ENCODE measurements at places on chromosomes 2 and 18.

- DNase-seq = no peak
Observed at GRCh38 chr2:1968988-1969700, 224.8 kb upstream of the PXDN start.

- DNase-seq = peak; percentile 57
Observed at GRCh38 chr18:74243127-74243526, 48.6 kb downstream of the CYB5A start.

DNA sequence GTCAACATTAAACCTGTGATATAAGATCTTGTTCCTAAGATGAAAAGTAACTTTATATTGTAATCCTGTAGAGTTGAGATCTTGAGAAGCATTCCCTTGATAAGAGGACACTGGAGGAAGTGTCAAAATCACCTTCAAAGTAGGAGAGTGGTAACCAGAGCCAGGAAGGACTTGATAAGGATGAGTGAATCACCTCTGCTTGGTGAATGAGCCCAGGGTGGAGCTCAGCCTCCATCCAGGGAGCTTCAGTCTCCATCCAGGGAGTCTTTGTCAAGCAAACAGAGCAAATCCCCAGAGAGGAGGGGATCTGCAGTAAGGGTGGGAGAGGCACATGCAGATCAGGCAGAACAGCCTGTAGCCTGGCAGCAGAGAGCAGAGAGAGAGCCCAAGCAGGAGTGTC, 167.1 kb upstream of the SIX2 start:
- no peak for DNase-seq

- no peak for DNase-seq
Observed at GRCh38 chr2:31762085-31762484, 181.3 kb upstream of the SRD5A2 start.

GRCh38 chr2:172339371-172340010, 87.9 kb upstream of the ITGA6 start:
- DNase-seq = no peak

DNA sequence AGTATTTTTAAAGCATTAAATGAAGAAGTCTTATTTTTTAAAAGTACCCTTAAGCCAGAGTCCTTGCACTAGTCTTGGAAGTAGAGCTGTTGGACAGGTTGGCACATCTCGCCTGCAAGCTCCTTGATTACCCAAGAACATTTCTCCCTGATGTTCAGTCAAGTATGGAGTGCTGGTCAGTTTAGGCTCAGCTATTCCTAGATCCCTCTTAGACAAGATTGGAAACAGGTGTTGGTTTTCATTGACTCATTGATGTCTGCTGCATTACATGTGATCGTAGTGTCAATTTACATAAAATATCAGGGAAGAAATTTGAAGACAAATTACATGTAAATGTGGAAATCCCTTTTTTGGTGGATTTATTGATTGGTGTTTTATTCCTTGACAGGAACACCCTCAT, 170.4 kb downstream of the ZNF407 start:
- no peak for DNase-seq

GRCh38 chr2:155714983-155715382, 617.5 kb downstream of the NR4A2 start:
- no peak for DNase-seq

- peak; percentile 52 for DNase-seq
Observed at GRCh38 chr2:9474361-9475057, at the start of gene IAH1. Gene IAH1, plus strand, starts transcription at chr2:9474551. Its CDS starts 16 bp downstream, at chr2:9474567.

DNA sequence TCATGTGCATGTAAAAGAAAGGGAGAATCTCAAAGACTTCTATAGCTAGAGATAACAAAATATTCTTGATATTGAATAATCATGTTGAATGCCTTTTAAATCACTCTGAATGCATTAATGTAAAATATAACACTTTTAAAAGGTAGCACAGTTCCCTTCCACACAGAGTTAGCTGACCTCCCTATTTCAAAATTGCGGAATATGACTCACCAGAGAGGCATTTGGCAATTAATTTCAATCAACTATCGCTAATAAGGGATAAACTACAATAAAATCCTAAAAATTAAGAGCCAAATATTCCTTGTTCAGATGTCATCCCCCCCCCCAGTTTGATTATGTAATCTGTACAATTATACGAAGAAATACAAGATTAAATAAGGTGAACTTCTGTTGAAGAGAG, 29.3 kb downstream of the ZC3H15 start:
- no peak for DNase-seq

DNA sequence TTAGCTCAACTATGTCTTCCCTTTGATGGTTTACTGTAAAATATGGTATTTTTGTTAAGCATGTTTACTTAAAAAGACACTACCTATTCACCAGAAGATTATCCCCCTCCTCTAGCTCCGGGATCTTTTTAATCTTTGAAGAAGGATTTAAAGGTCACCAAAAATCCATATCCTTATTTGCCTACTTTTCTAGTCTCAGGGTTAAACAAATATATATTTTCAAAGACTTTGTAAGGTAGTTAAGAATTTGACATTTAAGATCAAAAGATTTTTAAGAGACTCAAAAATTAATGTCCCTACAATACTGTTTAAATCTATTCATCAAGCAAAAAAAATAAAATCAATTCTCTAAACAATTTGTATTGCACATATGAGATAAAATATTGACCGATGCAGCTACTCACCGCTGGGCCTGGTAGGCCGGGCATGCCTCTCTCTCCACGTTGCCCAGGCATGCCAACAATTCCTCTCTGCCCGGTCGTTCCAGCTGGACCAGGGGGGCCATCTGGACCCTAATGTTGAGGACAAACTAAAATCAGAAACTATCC, 76.1 kb downstream of the COL3A1 start:
- DNase-seq = no peak

- no peak for DNase-seq
Observed at GRCh38 chr18:2918761-2919550, 72.2 kb downstream of the EMILIN2 start.

- DNase-seq = no peak
Observed at GRCh38 chr2:42792583-42793333, at the start of gene HAAO. Gene HAAO, minus strand, starts transcription at chr2:42792583. Its CDS starts 47 bp downstream, at chr2:42792536.

GRCh38 chr2:102698369-102699111, 63.3 kb upstream of the TMEM182 start:
- DNase-seq = peak; percentile 37

DNA sequence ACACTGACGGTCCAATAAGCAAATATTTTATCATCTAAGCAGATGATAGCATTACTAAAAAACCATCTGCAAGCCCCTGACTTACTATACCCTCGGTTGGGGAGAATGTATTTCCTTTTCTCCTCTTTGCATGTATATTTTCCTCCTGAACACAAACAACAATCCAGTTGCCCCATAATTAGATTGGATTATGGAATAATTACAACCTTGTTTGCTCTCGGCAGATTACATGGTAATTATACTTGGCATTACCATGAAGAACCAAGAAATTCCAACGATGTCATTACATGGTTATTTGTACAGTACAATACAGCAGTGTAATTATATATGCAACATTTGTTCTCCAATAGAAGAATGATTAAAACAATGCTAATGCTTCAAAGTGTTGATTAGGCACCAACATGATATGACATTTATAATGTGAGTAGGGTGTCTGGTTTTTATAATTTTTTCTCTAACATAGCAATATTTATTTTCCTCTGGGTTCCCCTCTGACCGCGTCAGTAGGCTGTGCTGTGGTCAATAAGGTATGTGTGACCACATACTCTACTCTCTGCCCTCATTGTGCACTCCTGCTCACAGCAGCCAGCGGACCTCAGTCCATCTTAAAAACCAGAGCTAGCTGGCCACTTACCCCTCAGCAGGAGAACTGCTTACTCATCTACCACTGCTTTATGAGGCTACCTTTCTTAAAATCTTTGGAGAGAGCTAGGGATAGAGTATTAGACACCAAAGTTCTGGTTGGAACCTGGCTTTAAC, 176.1 kb downstream of the INSIG2 start:
- no peak for DNase-seq

DNA sequence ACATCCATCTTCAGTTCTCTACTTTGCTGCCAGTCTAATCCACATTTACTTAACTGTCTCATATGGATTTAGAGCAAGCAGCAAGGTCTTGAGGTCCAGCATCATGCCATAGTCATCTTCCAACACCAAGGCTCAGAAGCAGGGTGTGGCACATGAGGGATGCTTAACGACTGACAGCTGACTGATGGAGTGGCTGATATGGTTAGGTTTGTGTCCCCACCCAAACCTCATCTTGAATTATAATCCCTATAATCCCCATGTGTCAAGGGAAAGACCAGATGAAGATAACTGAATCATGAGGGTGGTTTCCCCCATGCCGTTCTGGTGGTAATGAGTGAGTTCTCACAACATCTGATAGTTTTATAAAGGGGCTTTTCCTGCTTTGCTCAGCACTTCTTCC, 257.3 kb downstream of the NBAS start:
- DNase-seq = peak; percentile 33

- no peak for DNase-seq
Observed at GRCh38 chr18:9348766-9349165, 14.2 kb downstream of the TWSG1 start.

DNA sequence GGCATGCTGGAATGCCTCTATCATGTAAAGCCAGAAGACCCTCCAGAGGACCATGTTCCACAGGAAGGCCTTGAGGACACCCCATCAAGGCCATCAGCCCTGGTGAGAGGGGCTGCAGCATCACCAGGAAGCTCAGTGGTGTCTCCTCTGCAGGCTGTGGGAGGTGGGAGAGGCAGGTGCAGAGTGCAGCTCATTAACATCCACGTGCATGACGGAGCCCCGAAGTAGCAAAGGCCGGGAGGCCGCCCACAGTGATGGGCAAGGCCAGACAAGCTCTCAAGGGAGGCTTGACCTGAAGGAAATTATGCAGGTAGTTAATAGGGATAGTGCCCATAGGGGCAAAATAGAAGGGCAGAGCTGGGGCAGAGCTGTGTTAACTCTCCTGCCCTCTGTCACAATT, 30.3 kb upstream of the SMCHD1 start:
- DNase-seq = no peak

- peak; percentile 75 for DNase-seq
Observed at GRCh38 chr18:70489986-70490933, 201.4 kb downstream of the SOCS6 start.

DNA sequence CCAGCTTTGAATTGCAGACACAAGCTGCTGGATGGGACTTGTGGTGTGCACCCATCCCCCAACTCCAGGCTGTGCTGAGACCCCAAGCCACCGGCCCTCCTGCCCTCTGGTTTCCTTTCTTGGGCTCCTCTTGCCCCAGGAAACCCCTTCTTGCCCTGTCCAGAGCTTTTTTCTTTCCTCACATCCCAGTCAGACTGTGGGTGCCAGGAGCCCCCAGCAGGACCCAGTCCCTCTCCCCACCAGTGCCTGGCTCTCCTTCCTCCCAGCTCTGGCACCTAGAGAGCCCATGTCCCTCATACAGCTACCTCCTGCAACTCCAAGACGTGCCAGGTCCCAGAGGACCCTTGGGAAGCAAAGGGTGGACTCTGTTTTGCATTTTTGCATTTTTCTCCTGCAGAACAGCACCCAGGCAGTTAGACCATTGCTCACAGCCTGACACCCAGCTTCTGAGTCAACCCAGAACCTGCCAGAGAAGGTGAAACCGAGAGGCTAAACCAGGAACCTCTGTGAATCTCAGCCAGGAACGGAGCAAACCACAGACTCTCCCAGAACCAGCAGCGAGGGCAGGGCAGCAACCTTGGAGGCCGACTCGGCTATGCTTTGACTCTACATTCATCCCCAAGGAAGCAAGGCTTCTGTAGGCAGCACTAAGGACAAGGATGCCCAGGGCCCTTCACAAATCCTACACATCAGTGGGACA, 221.1 kb downstream of the ANAPC1 start:
- no peak for DNase-seq
